ENCODE measurements at places on chromosomes 3 and 15.
A peak's percentile ranks its signal among the peaks of the same experiment; 100 is the strongest.

DNA sequence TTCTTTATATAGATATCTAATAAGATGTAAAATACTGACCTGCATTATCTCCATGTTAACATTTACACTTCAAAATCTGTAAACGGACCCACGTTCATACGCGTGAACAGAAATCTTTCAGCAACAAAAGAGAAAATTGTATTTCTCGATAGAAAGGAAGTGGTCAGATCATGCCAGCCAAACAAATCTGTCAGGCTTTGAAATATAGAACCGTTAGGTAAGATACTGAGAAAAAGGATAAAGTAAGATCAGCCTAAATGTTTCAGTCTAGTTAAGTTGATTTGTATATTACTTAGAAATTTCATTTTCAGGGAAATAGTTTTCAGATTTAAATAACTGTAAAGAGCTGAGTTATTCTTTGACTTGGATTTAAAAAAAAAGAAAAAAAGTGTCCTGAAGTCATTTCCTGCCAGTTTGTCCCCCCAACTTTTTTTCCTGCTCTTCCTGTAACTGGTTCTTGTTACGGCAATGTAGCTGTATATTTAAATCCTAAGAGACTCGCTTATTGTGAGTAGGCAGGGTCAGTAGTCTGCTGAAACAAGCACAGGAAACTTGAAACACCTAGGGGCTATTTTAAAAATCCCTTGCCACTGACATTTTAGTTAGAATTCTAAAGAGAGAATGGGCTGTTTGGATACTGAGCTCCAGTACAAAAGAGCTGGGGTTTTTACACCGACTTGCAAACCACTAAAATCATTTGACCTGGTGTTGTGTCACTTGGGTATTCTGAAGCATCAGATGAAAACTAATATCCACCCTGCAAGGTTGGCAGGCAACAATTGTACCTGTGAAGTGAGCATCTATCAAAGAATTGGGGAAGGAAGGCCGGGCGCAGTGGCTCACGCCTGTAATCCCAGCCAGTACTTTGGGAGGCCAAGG is 237.5 kb downstream of the UBE2E2 start:
- no peak for DNase-seq

DNA sequence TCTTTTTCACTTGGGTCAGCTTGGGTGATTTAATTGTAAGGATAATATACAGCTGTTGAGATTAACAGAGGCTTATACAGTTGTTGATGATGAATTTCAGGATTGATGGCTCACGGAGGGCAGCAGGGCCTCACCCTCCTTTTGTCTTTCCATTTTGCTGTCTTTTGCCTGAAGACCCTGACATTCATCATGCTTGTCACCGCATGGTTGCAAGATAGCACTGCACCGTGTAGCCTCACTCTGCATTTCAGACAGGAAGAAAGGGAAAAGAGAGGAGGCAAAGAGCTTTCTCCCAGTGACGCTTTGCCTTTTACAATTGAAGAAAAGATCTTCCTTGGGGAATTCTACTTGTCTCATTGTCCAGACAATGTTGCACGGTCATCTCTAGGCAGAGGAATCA is 115.1 kb downstream of the TPRG1 start:
- DNase-seq: no peak

- no peak for DNase-seq
Observed at GRCh38 chr3:183278479-183279088, 25.5 kb downstream of the B3GNT5 start.

GRCh38 chr3:120302361-120302760 is 17.3 kb upstream of the GPR156 start:
- no peak for DNase-seq

GRCh38 chr3:14397046-14397445 is 5.4 kb upstream of the SLC6A6 start:
- DNase-seq: no peak

- peak; percentile 19 for DNase-seq
Observed at GRCh38 chr3:17032407-17033034, 147.8 kb downstream of the PLCL2 start.

- no peak for DNase-seq
Observed at GRCh38 chr15:29787767-29788166, 34.5 kb downstream of the TJP1 start.

- no peak for DNase-seq
Observed at GRCh38 chr3:12301513-12301912, 12.6 kb downstream of the PPARG start.

GRCh38 chr15:44081026-44082013 is 113.8 kb downstream of the FRMD5 start:
- DNase-seq: no peak

GRCh38 chr3:127691489-127691888 is 18.7 kb downstream of the ABTB1 start:
- no peak for DNase-seq

DNA sequence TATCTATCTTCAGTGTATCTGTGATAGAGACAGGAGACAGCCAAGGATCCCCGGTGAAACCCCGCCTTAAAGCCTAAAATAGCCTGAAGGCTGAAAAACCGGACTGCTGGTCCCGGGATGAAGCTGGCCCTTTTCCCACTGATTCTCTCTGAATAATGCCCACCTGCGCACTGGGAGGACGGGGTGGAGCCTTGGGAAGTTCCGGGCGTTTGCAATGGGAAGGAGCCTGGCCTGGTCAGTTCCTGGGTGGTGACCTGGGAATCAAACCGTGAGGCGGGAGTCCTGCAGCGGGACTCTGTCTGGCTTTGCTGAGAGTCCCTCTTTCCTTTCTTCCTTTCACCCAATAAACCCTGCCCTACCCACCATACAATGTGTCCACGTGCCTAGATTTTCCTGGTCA is 157.9 kb downstream of the C3orf38 start:
- DNase-seq: no peak

GRCh38 chr3:57805674-57806073 is 49.6 kb downstream of the SLMAP start:
- no peak for DNase-seq

- DNase-seq: no peak
Observed at GRCh38 chr3:37197810-37198371, 23.5 kb upstream of the LRRFIP2 start.

DNA sequence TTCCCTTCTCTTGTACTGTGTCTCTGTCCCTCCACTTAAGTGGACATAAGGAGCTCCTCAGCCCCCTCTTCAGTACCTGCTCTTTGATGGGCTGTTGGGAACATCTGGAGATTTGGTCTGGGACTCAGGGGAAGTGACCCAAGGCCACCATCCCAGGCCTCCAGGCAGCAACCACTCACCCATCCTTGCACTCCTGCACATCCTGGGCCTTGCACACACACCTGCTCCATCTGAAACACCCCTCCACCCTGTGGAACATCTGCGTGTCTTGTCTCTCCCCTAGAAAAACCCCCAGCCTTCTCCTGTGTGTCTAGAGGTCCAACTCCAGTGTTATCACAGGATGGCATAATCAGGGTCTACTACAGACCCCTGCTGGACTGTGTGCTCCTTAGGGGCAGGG is 74.3 kb downstream of the ABTB1 start:
- DNase-seq: no peak

- DNase-seq: no peak
Observed at GRCh38 chr3:63910001-63910400, 2.2 kb downstream of the SCAANT1 start.

DNA sequence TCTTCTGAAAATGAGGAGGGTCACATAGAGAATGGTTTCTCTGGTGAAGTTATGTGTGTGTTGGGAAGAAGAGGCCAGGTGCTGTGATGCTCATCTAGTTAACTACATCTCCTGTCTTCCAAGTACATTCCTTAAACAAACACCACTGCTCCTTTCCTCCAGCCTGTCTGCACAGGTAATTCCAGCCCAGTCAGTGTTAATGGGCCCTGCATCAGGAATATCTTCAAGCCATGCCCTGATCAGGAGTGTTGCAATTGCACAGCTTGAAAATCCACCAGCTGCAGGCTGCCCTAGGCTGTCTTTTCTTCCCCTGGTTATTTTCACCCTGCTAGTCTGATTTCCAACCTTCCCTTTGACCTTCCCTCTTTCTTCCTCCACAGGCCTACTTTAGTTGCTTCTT is 41.9 kb upstream of the LMOD3 start:
- DNase-seq: no peak

- DNase-seq: no peak
Observed at GRCh38 chr15:74240897-74241614, 4.9 kb downstream of the CCDC33 start.

GRCh38 chr3:42037318-42037945 is 53.7 kb upstream of the TRAK1 start:
- no peak for DNase-seq

DNA sequence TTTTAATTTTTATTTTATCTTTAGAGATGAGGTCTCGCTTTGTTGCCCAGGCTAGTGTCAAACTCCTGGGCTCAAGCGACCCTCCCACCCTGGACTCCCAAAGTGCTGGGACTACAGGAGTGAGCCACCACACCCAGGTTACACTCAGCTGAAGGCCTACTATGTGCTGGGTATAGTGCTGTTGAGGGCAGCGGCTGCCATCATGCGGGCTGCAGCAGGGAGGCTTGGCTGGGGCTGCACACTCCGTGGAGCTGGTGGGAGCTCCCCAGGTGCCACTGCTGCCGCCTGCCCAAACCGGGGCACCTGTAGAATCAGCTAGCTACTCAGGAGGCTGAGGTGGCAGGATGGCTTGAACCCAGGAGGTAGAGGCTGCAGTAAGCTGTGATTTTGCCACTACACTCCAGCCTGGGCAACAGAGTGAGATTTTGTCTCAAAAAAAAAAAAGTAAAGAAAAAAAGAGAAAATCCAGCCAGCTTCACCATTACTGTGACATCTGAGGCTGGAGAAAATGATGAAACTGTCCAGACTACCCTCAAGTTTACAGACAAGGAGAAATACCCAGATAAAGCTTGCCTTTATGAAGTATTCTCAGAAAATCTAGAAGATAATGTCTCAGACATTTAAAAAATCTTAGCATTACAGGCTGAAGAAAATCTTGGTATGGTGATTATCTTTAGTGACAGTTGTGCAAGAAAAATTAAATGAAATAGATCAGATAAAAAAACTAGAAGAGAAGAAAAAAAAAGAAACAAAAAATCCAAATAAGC is 42.1 kb downstream of the CRABP1 start:
- DNase-seq: no peak

DNA sequence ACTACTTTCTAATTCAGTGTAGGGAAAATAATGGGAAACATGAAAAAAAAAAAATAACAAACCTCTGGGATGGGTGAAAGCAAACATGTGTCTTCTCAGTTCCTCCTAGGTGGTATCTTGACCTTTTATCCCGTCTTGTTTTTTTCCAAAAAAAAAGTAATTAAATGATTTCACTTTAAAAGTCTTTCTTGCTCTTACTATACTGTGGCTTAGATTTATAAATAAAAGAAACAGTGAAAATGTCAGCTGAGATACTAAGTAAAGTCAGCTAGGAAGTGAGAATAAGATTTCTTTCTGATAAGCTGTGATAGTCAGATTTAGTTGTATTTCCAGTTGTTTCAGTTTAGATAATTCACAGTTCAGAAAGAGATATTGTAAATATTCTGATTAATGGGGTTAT is 37.4 kb downstream of the BBX start:
- no peak for DNase-seq

GRCh38 chr3:132650153-132650552 is 9.5 kb downstream of the ACAD11 start:
- DNase-seq: no peak

DNA sequence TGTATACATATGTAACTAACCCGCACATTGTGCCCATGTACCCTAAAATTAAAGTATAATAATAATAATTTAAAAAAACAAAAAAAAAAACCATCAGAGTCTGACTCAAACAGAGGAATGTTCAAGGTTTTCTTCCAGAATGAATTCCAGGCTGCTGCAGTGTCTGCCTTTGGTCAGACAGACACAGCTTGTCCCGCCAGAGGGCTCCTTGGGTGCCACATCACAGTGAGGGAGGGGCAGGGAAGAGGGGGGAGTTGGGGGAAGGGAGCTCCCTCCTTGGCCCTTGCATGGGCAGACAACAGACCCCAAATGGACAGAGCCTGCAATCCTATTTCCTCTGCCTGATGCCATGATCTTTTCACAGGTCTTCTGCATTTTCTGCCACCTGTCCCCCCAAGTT is 36.5 kb downstream of the ITGB5 start:
- DNase-seq: no peak

GRCh38 chr3:106329521-106329920 is 460.7 kb upstream of the CBLB start:
- DNase-seq: no peak

DNA sequence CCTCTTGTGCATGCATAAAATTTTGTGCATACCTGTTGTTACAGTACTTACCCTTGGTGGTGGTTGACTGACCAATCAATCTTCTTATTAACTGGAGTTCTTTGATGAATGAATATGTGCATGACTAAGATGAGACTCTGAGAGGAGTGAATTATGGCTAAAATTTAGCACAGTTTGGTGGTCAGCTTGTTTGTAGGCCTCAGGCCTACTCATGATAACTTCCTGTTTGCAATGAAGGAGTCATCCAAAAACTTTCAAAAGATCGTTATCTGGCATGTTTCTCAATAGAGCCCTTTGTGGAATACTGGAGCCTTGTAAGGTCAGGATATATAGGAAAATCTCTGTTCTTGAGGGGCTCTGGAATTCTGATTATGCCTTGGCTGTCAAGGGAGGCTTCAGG is 66.5 kb downstream of the LEKR1 start:
- DNase-seq: no peak

- DNase-seq: no peak
Observed at GRCh38 chr3:24736701-24737100, 242.1 kb upstream of the THRB start.

DNA sequence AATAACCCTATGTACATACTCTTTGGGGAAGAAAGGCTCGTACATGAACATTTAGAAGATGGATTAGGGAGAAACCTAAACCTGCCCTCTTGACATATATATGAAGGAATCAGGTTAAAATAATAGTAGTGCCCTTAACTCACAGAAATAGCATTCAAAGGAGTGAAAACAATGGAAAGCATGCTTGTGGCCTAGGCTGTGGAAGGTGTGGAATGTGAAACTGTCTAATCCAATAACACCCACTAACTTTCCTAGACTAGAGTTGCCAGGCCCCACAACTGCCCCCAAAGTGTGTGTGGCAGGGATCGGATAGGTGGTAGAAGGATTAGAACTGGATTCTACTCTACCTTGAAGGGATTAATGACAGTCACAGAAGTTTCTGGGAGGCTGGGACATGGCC is 317.4 kb upstream of the LRRFIP2 start:
- no peak for DNase-seq

DNA sequence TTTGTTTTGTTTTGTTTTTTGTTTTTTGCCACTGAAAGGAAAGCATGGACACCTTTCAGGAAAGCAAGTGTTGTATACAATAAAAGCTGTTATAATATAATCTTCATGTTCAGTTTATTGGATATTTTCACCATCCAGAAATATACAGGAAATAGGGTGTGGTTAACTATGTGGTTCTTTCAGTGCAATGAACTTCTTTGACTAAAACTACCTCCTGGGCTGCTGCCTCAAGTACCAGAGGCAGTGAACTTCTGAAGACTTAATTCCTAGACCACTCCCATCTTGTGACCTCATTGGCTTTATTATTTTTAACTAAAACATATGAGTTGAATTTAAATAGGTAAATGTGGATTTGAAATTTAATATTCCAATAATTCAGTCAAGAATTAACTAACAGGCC is 27.1 kb upstream of the TBL1XR1 start:
- DNase-seq: no peak

DNA sequence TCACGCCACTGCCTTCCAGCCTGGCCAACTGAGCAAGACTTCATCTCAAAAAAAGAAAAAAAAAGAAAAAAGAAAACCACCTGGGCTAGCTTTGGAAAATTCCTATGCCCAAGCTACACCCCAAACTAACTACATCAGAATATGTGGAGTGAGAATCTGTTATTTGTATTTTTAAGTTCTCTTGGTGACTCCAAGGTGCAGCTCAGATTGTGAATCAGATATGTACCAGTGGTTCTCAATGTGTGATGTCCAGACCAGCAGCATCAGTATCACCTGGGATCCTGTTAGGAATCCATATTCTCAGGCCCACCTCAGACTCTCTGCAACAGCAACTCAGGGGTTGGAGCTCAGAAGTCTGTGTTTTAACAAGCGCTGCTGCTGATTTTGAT is 376.8 kb downstream of the EDEM1 start:
- DNase-seq: no peak
